ENCODE measurements at places on chromosomes 12 and 14.

DNA sequence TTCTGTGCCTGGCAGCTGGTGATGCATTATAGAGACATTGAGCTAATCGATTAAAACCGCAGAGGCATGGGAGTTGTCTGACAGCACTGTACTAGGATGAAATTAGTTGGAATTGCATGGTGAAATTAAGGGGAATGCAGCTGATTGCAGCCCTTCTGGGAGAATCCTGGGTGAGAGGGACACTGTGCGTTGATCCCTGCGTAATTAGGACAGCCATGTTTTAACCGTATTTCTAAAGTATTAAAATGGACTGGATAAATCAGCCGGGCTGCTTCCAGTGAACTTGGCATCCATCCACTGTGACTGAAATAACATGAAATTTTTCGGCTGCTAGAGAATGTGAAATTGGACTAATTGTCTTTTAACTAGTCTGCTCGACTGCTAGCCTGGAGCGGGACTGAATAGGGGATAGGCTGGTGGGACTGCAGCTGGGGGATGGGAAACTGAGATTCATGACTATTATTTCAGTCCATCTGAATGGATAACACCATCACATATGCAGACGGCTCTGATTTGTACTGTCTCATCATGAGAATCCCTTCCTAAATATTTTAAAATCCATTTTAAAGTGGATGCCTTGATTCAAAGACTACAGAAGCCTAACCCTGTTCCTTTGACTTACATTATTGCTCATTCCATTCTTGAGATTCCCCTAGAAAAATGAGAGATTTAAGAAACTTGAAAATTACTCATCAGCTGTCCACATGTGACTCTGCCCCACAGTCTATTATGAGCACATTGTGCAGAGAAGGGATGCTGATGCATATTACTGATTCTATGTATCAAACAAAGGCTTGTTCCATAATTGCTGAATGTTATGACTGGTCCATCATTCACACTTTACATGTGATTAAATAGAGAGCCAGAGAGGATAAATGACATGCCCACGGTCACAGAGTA lies 343.9 kb downstream of the NPAS3 start:
- DNase-seq, result no peak

GRCh38 chr14:61525293-61526011 lies 169.9 kb upstream of the HIF1A start:
- DNase-seq, result no peak

DNA sequence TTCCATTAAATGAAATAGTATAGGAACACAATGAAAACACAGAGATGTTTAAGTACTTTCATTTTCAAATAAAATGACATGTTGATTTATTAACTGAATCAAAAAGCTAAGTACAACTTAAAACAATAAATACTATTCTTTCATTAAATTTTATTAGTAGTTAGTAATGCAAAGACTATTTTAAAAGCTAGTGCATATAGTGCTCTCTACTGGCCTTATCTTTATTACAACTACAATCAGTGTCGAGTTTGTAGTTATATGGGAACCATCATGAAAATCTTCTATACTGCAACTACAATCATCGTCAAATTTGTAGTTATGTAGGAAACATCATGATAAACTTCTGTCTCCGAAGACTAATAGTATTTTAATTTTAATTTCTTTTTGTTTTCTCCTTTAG lies 8.9 kb upstream of the LIN7A start:
- DNase-seq, result peak; percentile 32

DNA sequence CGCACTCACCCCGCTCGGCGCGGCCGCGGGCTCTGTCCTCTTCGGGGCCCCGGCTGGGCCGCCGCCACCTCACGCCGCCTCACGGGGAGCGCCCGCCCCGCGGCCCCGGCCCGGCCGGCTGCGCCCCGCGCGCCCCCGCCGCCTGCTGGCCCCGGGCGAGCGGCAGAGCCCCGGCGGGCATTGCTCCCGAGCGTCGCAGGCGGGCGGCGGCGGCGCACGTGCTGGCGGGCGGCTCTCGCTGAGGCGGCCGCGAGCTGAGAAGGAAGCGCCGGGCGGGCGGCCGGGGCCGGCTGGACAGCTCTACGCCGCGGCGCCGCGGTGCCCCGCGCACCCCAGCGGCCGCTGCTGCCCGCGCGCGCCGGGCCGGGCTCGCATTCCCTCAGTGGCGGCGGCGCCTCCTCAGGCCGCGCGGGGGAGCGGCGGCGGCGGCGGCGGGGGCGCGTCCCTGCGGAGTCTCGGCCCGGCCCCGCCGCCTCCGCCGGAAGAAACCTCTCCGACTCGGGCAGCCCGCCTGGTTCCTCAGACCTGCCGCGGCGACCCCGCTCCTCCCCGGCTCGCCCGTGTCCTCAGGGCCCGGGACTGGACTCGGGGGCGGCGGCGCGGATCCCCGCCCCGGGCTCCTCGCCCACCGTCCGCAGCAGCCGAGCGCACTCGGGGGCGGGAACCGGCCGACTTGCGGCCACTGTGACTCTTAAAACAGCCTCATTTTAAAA lies at the start of gene PITPNM2:
Gene PITPNM2 (minus strand): TSS at position 347 of the 713 bp plus-strand sequence. CDS start 116,500 bp downstream, outside the sequence.
- DNase-seq, result peak; percentile 40

GRCh38 chr12:24600996-24601395 lies 347.9 kb downstream of the BCAT1 start:
- no peak for DNase-seq

DNA sequence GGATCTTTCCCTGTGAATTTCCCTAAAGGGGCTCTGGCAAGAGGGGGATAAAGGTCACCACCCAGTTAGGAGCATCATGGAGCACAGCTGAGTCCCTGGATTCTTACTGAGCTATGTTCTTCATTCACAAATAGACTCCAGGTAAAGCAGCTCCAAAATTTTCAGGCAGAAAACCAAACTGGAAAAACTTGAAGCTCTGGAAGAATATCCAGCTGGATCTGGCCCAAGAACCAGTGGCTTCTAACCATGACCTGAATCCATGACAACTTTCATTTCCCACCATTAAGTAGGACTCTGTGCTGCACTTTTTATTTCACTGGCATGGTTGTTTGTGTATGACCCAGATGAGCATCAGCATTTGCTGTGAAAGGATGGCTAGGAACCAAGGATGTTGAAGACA lies 180.4 kb upstream of the FKBP4 start:
- no peak for DNase-seq

DNA sequence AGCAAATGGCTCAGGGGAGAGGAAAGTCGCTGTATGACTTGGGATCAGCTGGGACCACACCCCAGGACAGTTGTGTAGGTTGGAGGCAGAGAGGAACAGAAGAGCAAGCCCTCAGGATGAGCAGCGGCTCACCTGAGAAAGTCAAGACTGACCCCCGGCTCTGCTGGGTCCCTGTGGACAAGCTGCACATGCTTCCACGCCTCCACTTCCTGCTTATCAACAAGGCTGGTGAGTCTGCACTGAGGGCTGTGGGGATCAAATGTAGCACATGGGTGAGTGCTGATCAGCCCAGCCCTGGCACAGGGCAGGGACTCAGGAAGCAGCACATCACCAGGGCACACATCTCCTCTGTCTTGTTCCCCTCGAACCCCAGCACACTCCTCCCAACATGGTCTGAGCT lies 92.1 kb downstream of the CHGA start:
- DNase-seq, result no peak

DNA sequence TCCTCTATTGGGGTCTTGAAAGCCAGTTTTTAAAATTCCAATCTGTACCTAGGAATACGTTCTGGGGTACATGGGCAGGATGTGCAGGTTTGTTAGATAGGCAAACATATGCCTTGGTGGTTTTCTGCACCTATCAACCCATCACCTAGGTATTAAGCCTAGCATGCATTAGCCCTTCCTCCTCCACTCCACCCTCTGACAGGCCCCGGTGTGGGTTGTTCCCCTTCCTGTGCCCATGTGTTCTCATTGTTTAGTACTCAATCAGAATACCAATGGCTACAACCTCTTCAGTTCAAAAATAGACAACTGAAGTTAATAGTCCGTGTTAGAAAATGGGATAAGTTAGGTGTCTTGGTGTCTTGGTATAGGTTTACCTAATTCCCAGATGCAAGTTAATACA lies 3.4 kb downstream of the NTS start:
- no peak for DNase-seq

- no peak for DNase-seq
Observed at GRCh38 chr12:26124446-26125399, at the start of gene BHLHE41. BHLHE41 (minus strand) TSS chr12:26125037; CDS start chr12:26124779, 258 bp downstream.

- DNase-seq, result no peak
Observed at GRCh38 chr14:81686512-81686911, 152.9 kb upstream of the SEL1L start.

DNA sequence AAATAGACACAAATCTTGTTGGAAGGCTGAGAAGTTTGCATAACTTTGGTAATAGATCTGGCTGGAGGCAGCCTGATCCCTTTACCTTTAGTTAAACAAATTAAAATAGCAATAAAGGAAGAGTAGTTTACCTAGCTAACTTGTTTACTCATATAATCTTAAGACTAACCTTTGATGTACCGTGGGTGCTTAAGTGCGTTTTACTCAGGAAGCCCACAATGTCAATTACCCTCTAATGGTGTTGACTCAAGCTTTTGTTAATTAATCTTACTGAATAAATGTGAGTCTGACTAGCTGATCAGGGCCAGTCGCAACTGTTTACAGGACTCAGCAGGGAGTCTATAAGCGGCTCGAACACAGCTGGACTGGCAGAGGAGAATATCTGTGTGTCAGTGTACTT lies 51.5 kb downstream of the FAR2 start:
- DNase-seq, result peak; percentile 39

DNA sequence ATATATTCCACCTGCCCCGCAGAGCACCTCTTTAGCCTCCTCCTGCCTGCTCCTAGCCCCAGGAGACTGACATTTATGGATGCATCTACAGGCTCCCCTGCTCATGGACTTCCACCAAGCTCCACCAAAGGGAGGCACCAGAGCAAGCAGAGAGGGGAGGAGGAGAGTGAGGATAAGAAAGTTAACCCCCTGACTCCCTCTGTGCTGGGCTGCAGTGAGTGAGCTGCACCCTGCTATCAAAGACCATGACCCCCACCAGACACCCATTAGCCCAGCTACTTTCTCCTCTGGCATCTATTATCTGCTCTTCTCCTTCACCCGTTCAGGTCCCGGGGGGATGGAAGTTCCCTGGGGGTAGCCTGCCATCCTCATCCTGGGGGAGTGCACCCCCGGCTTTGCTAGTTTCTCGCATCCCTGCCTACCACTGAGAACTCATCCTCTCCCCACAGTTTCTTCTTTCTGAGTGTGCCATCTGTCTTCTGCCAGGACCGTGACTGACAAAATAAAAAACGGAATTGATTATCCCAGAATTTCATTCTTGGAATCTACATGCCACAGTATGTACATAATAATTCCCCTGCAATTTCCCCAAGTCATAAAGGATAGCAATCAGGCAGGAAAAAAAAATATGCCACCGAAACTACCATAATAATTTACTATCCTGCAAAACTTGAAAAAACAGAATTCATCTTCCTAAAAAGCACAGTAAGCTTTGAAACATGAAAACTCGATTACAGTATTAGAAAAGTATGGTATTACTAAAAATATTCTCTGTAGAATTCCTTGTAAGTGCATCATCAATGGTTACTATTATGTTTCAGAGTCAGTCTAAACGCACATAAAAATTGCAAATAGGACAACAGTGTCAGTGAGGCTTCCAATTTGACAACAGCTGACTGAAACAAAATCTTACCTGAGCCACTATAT lies 45.2 kb downstream of the FOXN3 start:
- no peak for DNase-seq

- DNase-seq, result peak; percentile 10
Observed at GRCh38 chr12:20368114-20368650, at the start of gene PDE3A. PDE3A (plus strand) TSS chr12:20368537; CDS start chr12:20369285, 748 bp downstream.

- no peak for DNase-seq
Observed at GRCh38 chr14:97217111-97217885, 420.1 kb downstream of the VRK1 start.

- DNase-seq, result peak; percentile 56
Observed at GRCh38 chr12:131830335-131830913, 2.2 kb downstream of the MMP17 start.

GRCh38 chr12:104150416-104150815 lies 12.4 kb upstream of the NFYB start:
- peak; percentile 18 for DNase-seq

GRCh38 chr12:53579545-53579955 lies 46.6 kb downstream of the ATF7 start:
- no peak for DNase-seq

DNA sequence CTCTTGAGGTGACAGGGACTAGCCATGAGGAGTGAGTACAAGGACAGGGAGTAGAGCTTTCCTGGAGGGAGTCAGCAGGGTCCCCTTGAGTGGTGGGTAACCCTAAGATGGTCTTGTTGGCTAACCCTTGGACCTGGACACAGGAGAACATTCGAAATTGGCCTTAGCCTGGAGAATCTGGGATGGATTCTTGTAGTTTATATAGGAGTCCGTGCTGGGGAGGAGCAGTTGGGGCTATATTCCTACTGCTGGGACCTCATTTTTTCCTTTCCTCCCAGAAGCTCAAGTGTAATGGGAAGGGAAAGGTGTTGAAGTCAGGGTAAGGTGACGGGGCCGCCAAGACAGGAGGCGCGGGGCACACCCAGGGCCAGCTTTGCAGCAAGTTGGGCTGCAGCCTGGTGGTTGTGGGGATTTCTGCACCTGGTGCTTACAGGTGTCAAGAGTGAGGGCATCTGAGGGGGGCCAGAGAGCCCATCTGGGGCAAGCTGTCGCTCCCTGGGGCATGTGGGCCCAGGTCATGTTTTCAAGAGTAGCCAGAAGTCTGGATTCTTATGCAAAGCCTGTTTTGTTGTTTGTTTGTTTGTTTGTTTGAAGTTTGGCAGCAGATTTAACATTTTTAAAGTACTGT lies 5.1 kb downstream of the BCL7A start:
- DNase-seq, result no peak

GRCh38 chr14:43735932-43736331 lies 771.2 kb downstream of the FSCB start:
- no peak for DNase-seq

All from NCI-H510A treated with DMSO at 0.1 percent for 48 hours (cell line).